HepG2 (cell line): ENCODE measurements at places on chromosomes 12 and 14. TPM values are rescaled to one million over a fixed set of nuclear protein-coding genes. Genes with fewer than 3 reads are reported as not detected.

Gene RNF31
- total RNA-seq = 65.9 and 86.8 TPM in 2 replicates

DNA sequence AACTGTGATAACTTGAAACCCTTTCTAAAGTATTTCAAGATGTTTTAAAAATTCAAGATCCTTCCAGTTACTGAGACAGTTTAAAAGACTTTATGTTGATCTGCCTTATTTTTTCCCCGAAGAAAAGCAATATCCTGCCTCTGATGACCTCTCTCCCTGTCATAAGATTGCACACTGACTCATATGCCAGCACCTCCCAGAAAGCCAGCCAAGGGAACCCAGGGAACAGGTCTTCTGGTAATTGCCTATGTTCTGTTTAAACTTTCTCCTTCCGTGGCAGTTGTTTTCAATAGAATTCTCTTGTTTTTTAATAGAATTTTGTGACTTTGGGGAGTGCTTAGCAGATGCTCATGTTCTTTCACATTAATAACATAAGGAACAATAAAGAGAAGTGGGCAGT lies 300.2 kb upstream of the PRKD1 start:
- no peak for DNase-seq

GRCh38 chr14:53619691-53620231 lies 336.9 kb downstream of the BMP4 start:
- DNase-seq = no peak

DNA sequence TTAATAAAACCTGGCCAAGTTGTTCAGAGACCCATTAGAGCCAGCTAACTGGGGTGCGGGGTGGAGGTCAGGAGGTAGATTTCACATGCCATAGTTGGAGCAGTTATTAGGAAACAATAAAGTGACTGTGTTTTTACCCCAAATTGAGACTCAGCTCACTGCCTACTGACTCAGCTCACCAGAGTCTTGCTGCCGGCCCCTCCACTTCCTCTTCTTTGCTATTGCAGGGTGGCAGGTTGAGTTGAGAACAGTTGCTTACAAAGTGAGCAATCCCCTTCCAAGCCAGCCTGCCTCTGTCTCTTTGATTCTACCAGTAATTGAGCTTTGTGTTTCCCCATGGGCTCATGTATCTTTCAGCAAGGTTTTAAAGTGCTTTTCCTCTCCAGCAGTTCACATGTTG lies 12.9 kb downstream of the ST8SIA1 start:
- DNase-seq = no peak

GRCh38 chr12:96083020-96083719 lies 47.8 kb upstream of the LTA4H start:
- no peak for DNase-seq
